ENCODE measurements at places on chromosomes 3 and 15.

DNA sequence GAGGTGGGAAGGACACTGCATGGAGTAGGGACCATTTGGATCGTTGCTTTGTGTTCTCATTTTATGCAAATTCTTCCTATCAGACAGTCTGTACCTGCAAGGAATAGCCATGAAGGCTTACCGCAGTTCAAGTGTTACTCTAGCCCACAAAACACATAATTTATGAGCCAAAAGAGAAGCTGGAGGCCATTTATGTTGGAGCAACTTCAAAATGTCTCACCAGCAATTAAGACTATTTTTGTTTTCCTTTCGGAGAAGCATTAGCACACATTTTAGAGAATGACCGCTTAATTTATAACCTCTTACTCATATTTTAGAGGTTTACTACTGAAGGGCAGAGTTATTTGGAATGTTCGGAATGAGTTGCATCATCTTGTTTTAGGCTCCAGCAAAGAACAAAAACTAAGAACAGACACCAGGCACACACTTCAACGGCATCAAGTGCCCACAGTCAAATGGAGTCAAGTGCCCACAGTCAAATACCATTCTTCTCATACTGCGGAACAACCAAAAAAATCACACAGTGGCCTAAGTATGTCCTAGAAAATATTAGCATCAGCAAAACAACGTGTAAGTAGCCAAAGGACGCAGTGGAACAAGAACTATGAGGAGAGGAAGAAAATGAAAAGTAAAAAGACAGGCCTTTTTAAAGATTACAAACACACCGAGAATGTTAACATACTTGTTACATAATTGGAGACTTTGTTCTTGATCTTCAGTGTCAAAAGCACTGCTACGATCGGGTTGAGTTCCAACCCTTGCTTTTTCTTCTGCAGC, 17.5 kb upstream of the GOLGA8J start:
- DNase-seq, result no peak

DNA sequence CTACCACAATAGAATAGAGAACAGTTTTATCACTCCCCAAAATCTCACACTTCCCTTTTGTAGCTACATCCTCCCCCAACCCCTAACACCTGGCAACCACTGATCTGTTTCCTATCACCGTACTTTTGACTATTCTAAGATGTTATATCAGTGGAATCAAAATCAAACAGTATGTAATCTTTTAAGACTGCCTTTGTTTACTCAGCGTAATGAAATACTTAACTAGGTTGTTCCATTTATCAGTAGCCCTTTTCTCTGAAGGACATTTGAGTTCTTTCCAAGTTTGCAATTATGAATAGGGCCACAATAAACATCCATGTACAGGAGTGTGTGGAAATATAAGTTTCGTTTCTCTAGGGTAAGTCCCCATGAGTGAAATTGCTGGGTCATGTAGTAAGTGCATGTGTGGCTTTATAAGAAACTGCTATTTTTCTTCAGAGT, 372.3 kb downstream of the SV2B start:
- no peak for DNase-seq

- DNase-seq, result no peak
Observed at GRCh38 chr15:58423831-58424608, 7.8 kb upstream of the LIPC start.

- no peak for DNase-seq
Observed at GRCh38 chr15:60903211-60903610, 325.9 kb downstream of the RORA start.

DNA sequence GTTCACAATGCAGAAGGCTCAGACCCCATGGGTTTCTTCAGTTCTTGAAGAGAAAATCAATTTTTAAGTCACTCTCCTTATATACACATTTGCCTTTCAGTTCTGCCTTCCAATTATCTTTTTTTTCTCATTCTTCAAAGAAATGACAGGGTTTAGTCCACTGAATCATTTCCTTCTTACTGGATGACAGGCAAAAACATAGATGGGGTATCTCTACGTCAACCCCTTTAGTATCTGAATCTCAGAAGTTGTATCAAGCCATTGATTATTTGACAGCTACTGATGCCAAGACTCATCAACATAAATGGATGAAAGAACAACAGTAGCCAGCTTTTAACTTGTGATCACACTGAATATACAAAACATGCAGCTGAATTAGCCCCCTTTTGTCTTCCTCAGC, 6.5 kb downstream of the ATOSA start:
- no peak for DNase-seq

DNA sequence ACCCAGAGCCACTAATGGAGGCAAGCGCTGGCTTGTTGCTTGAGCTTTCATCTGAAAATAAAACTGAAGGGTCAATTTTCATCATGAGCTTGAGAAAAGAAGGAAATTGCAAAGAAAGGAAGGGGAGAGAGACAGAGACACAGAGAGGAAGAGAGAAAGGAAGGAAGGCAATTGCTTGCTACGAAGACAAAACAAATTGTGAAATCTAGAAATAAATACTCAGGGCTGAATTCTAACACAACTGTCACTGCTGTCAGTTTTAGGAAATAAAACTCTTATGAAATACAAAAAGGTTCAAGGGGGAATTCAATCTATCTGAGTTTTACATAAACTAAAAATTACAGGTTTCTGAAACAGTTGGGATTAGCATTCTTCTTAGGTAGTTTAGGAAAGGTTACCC, 36.7 kb downstream of the FOXP1 start:
- DNase-seq, result no peak

GRCh38 chr3:105158286-105158685, 208.4 kb upstream of the ALCAM start:
- no peak for DNase-seq

DNA sequence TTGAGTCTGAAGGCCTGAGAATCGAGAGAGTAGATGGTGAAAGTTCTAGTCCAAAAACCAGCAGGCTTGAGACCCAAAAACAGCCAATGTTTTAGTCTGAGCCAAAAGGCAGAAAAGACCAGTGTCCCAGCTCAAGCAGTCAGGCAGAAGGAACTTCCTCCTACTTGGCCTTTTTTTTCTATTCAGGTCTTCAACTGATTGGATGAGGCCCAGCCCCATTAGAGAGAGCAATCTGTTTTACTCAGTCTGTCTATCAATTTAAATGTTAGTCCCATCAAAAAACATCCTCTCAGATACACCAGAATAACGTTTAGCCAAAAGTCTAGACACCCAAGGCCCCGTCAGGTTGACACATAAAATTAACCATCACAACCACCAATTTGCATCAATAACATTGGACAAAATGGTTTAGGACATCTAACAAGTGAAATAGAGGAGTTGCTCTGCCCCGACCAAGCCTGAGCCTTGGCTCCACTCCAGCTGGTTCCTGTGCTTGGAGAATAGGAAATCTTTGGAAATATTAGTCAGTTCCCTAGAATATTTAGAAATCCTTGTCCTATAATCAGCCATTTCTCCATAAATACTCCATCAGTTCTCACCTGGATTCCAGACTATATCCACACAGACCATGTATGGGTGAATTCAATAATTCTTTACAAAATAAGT, 51.4 kb upstream of the LIPC start:
- no peak for DNase-seq

- no peak for DNase-seq
Observed at GRCh38 chr3:73520931-73521461, 103.7 kb downstream of the PDZRN3 start.

DNA sequence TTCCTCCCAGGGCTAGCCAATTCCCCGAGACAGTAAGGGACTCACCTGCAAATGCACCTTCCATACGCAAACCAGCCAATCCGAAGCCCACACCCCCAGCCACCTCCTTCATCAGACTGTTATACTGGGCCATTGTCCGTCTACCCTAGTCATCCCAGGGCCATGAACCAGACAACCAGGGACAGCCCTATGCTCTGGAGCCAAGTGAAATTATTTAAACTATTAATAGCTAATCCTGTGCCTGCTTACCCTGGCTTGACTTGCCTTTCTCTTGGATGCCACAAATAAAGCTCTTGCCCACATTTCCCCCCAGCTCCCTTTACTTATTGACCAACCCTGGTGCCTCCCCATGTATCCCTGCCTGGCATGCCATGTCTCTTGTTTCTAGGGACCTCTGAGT, 4.0 kb upstream of the CHRNB4 start:
- DNase-seq, result no peak

DNA sequence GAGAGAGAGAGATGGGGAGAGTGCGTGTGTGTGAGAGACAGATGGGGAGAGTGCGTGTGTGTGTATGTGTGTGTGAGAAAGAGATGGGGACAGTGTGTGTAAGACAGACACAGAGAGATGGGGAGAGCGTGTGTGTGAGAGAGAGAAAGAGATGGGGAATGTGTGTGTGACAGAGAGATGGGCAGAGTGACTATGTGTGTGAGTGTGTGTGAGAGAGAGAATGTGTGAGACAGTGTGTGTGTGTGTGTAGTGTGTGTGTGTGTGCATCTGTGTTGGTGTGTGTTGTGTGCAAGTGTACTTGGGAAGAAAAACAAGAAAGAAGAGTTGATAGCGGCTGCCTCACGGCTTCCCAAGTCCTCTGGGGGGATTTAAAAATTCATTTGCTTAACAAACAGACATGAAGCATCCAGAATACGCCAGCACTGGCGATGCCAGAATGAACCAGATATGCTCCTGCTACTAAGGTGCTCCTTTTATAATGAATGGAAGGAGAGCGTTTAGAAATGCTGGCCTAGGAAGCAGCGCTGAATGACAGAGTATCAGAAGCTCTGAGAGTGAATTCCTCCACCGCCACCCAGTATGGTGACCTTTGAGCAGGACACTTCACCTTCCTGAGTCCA, 186.1 kb upstream of the TSC22D2 start:
- no peak for DNase-seq

GRCh38 chr3:98733053-98733811, 29.9 kb upstream of the ST3GAL6 start:
- peak; percentile 27 for DNase-seq

DNA sequence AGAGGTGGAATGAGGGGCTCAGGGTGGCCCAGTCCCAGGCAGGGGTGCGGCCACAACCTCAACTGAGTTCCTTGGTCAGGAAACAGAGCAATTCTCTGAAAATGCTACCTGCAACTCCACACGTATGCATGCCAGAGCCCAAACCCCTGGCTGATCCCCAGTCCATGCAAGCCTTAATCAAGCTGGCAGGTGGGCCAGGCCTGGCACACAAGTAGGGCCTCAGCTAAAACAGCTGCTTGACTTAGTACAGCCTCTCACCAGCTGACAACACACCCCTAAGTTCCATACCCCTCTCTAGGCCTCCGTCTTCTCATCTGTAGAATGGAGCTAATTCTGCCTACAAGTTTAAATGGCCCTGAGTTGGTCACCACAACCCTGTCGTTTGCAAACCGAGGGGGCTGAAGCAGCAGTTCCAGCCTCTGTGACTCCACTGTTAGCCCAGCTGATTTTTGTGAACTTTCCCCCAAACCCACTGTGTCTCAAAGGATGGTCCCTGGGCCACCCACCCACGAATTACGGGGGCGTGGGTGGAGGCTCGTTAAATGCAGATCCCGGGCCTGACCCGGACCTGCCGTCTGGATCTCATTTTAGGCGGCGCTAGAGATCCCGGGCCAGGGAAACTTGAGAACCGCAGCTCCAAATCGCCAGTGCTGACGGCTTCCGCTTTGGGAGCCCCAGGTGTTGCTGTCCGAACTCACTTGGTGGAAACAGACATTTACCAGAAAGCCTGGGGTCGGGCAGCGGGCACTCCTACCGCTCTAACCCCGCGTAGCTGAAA, 927 bp downstream of the CHDH start:
- DNase-seq, result no peak

GRCh38 chr3:184440151-184440550, 60.3 kb downstream of the CHRD start:
- DNase-seq, result no peak

- no peak for DNase-seq
Observed at GRCh38 chr3:169240786-169241486, 422.6 kb downstream of the MECOM start.

Data from stimulated activated CD4-positive, alpha-beta T cell treated with anti-CD3 and anti-CD28 coated beads, Interleukin-2, amount 100 ng/mL, for 24 hours (primary cell).